ENCODE measurements at places on chromosomes 1 and 21.

GRCh38 chr1:206442101-206442500 is 28.2 kb upstream of the IKBKE start:
- DNase-seq, result no peak

DNA sequence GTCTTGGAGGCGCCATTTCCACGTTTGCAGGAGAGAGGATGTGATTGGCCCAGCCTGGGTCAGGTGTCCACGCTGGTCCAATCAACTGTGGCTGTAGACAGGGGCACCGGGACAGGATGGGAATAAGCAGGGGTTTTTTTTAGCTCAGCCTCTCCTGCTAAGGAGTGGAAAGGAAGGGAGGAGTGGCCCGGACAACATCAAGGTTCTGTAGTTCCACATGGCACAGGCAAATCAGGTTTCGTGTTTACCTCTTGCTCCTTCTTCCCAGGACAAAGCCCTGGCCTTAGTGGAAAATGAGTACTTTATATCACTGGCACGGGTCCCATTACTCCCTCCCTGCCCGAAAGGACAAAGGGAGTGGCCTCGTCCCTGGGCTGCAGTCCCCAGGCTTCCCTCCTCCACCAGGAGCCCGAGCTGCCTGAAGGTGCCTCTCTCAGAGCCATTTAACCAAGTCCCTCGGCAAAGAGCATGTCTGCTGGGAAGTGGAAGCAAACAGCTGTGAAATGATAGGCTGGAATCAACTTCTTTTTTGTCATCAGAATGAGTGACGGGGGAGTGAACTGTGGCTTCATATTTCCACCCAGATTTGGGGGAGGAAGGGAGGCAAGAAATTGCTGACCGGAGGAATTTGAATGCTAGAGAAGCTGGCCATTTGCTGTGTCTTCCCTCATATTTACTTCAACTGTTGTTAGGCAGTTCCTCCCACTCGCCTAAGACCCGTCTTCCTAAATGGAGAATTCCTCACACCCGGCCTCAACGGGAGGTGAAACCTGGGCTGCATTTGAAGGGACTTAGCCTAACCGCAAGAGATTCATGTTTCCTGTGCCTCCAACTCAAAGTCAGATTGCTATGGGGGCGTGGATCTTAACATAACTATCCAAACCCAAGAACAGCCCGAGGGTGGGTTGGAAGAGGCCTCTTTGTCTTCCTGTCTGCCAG is 84.9 kb upstream of the SLC44A3 start:
- no peak for DNase-seq

DNA sequence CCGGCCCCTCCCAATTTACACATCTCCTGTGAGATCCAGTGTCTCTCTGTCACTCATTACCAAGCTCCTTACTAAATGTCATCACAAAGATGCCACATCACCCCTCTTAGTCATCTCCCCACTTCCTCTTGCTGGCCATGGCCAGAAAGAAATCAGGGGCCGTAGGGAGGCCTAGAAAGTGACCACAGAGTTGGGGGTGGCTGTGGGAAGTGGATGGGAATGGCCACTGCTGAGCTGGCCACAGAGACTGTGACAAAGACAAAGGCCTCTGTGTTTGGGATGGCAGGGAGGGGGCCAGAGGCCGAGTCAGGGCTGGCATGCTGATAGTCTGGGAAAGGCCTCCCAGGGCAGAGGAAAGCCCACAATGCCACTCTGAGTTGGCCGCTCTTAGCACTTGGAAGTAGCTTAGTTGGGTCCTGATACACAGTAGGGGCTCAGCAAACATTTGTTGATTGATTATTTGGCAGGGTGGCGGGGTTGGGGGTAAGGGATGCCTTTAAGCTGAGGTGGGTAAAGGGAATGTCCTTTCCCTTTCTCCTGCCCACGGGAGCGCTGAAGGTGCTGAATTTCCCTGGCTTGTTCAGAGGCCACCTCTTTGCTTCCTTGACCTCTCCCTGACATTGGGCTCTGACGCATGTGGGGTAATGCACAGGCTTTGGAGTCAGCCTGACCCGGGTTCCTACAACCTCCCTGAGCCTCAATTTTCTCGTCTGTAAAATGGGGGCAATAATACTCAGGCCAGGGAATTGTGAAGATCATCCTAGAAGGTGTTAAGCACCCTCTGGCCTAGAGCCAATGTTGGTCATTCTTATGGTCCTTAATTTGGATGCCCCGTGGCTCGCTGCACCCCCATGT is 13.2 kb downstream of the NAV1 start:
- DNase-seq, result no peak

DNA sequence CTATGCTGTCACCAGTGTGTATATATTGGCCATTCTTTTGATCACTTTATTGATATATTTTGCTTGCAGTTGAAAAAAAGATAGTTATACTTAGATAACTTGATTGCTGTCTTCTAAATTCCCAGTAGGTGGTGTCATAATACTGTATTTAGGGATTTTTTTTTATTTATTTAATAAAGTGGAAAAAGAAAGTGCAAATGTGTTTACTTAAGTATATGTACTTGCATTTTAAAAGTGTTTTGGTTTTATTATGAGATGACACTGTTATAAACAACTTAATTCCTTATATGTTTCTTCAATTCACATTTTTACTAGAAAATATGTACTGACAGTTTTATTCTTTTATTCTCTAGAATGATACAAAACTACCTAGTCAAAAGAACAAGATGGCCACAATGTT is 164.8 kb downstream of the USP25 start:
- DNase-seq, result no peak

- no peak for DNase-seq
Measured at GRCh38 chr1:26170472-26170821, 739 bp downstream of the ZNF593 start.

DNA sequence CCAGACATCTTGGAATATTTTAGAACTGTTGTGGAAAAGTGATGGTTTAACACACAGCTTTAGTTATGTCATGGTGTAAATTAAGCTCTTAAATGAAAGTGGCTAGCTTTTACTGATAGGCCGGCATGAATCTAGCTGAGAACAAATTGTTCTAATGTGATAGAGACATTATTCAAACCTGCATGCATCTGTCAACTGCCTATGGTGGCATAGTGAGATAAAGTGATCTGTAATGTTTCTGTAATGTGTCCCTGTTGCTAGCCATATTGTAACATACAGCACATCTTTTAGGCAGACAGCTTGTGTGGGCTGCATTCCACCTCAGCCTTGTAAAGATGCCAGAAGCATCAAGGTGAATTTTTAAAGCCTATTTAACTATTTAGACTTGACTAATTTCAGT is 16.0 kb downstream of the LRIG2 start:
- DNase-seq, result no peak

- DNase-seq, result no peak
Measured at GRCh38 chr1:204268101-204268500, 54.3 kb upstream of the GOLT1A start.

DNA sequence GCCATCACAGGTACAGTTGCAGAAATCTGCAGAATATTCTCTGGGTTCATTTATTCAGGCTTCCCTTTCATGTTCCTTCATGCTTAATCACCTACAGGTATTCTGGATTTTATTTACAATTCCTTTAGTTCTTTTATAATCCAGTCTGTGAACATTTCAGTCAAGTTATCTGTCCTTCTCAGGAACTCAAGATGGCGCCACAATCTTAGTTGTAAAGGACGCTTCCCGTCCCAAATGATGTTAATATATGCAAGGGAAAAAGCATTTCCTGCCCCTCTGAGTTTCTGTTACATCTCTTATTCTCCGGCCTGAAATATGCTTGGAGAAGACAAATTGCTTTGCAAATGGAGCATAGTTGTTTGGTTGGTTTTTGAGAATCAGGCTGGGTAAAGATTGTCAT is 19.3 kb downstream of the F3 start:
- DNase-seq, result no peak

DNA sequence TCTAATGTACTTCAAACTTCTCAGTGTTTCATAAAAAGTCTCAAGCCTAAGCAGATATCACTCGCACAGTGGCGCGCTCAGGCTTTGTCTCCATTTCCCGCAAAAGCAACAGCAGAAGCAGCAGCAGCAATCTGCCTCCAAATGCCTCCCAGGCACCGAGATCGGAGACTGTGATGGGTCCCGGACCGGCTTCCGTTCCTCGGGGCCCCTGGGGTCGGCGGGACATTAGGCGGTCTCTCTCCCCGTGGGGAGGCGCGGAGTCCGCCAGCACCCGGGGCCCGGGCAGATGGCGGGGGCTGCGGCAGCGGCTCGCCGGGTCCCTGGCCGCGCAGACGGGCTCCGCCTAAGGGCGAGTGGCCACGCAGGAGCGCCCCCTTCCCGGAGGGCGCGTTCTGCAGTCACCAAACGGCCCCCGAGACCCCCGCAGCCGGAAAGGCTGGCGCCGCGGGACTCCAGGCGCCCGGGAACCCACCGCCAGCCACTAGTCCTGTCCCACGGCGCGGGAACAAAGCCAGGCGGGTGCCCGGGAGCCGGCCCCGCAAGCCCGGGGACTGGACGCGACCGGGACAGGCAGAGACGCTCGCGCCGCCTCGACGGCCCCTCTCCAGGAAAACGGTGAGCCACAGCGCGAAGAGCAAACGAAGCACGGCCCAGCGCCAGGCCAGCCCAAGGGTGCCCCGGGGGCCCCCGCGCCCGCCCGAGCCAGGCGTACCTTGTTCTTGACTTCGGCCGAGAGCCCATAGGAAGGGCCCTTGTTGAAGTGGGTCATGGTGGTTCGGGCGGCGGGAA is 590 bp downstream of the CNN3 start:
- peak; percentile 15 for DNase-seq

GRCh38 chr1:68051475-68051874 is 1.0 kb upstream of the DIRAS3 start:
- no peak for DNase-seq

DNA sequence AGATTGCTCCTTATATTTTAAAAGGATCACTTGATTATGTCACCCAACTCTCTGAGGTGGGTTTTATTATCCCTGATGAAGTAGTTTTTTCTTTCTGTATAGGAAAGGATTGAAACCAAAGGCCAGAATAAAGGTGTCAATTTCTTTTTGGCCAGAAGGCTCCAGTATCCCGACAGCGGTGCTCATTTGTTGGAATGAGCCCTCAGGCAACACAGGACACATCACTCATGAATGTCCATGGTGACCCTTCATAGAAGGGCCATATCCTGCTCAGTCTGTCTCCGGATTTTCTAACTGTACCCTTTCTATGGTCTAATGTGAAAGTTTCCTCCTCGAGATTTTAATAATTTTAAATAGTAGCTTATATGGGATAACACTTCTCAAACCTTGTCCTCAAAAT is 171.3 kb upstream of the USP24 start:
- no peak for DNase-seq

DNA sequence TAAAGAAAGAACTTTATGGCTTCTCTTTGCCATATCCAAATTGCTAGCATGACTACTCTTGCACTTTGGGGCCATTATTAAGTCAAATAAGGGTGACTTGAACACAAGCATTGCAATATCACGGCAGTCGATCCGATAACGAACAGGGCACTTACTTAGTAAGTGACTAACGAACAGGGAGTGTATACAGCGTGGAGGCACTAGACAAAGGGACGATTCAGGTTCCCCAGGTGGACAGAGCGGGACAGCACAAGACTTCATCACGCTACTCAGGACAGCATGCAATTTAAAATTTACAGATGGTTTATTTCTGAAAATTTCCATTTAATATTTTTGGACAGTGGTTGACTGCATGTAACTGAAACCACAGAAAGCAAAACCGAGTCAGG is 5.4 kb upstream of the PITHD1 start:
- no peak for DNase-seq

DNA sequence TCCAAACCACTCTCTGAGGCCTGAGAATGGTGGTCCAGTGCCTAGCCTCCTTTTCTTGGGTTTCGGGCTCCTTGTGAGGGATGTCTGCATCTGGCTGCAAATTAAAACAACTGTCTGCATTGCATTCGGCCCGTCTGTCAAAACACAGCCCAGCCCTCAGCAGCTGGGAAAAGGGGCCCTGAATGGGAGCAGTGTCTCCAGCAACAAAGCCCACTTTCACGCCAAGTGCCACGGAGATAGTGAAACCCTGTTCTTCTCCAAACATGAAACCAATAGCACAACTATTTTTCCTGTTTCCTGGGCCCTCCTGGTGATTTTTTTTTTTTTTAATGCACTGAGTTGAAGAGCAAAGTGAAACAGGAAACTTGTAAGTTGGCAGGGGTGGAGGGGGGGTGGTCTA is 138.4 kb downstream of the PLXNA2 start:
- no peak for DNase-seq

- no peak for DNase-seq
Measured at GRCh38 chr1:41623736-41624135, 139.3 kb upstream of the EDN2 start.

DNA sequence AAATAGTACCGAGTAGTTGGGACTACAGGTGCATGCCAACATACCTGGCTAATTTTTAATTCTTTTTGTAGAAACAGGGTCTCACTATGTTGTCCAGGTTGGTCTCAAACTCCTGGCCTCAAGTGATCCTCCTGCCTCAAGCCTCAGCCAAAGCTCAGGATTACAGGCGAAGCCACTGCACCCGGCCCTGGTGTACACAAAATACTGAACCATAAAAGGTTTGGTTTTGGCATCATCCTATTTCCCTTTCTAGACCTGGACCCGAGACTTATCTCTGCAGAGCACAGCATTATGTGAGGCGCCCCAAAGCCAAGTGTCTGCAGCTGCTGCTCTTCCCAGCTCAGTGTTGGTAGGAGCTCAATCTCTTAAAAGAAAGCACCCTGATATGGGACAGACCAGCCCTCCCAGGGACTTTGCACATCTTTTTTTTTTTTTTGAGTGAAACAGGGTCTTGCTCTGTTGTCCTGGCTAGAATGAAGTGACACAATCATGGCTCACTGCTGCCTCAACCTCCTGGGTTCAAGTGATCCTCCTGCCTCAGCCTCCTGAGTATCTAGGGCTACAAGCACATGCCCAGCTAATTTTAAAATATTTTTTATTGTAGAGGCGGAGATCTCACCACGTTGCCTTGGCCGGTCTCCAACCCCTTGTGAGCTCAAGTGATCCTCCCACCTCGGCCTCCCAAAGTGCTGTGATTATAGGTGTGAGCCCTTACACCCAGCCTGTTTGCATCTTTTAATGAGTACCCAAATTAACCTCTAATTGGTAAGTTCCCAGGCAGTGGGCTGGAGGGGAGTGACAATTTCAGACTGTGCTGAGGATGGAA is 20.4 kb downstream of the TEX35 start:
- DNase-seq, result no peak

GRCh38 chr1:177983482-177984135 is 13.8 kb upstream of the SEC16B start:
- DNase-seq, result no peak

- no peak for DNase-seq
Measured at GRCh38 chr1:178030467-178030866, 60.6 kb upstream of the SEC16B start.

DNA sequence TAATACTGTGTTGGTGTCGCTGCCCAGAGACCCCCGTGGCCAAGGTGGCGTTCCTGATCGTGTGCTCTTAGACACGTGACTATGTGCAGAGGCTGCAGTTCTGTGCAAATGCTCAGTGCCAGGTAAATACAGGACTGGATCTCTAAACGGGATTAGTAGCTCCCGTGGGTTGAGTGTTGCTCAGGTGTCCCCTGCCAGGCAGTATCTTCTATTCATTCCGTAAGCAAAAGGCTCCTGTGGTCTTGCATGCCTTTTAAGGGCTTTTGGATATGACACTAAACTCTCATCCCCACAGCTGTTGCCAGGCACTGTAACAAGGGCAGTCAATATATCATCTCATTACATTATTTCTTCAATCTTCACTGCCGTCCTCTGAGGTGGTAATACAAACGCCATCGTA is 94.2 kb upstream of the MAP1LC3C start:
- DNase-seq, result no peak

GRCh38 chr1:170755795-170756194 is 91.9 kb downstream of the PRRX1 start:
- DNase-seq, result no peak

- no peak for DNase-seq
Measured at GRCh38 chr21:37737507-37737906, 178.8 kb downstream of the KCNJ6 start.

GRCh38 chr1:173937062-173937461 is 19.9 kb upstream of the SERPINC1 start:
- DNase-seq, result no peak

- peak; percentile 54 for DNase-seq
Measured at GRCh38 chr1:172394141-172394751, 26.2 kb upstream of the C1orf105 start.
